Substantia nigra (tissue), 51 donors: ENCODE measurements at places on chromosomes 3 and 15.

- DNase-seq: no peak
Measured at GRCh38 chr3:133620066-133620784, 41.5 kb downstream of the TOPBP1 start.

- no peak for DNase-seq
Measured at GRCh38 chr3:51500632-51501131, 867 bp upstream of the DCAF1 start.

- no peak for DNase-seq
Measured at GRCh38 chr15:48604567-48604966, 40.9 kb downstream of the FBN1 start.

DNA sequence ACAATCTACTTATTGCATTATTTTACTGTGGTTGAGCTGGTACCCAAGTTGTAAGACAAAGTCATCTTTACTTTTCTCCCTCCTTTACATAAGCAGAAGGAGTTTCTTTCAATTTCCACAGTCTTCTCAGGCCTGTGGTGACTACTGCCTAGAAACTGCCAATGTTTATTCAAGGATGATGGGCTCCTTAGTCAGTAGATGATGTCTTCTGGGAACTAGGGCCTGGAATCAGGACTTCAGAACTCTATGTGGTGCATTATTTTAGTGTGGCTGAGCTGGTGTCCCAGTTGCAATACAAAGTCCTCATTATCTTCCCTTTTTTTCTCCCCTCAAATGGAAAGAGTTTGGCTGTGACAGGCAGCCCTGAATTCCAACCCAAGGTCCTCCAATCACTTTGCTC is 1762.5 kb downstream of the SI start:
- DNase-seq: no peak

GRCh38 chr3:185555101-185555501 is 2.7 kb upstream of the LIPH start:
- no peak for DNase-seq

DNA sequence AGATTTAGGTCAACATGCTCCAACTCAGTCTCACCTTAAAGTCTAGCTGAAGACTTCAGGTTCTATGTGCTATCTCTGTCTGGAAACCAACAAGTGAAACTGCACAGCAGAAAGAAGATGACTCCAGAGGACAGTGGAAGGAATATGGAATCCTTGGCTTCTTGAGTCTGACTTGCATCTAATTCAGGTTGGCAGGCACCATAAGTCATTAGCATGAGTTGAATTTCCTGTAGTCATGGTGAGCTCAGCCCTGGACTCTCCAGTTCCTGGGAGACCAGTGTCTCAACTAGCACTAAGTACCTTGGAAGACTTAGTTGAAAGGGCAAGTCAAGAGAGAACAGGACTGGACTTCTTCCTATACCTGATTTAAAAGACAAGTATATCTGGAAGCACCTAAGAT is 129.7 kb downstream of the DTWD1 start:
- DNase-seq: no peak

DNA sequence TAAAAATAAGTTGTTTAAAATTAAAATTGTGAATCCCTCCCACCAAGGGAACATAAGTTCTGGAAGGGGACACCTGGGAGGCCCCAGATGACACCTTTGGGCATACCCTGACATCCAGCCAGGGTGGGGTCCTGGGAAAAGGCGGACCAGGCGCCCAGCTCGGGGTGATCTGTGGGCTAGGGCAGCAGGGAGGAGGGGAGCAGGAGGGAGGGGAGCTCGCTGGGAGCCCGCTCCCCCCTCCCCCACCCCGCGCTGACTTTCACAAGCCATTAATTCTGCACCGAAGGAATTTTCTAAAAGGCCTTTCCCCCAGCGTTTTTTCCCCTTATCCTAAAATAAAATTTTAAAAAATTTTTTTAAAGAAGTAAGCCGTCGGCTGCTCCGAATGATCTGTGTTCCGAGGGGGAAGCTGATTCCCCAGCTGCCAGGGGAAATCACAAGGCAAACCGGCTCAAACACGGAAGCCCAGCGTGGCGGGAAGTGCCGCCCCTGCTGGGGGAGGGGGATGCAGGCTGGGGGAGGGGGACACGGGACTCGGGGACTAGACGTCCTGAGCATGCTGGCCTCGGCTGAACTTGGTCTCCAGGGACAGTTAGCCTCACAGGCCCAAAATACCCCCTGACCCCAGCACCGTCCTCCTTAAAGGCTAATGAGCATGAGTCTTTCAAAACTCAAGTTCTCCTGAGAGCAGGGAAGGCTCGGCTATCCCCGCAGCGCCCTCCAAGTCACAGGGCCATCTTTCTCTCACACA is 13.9 kb downstream of the PLXND1 start:
- DNase-seq: peak; percentile 42

DNA sequence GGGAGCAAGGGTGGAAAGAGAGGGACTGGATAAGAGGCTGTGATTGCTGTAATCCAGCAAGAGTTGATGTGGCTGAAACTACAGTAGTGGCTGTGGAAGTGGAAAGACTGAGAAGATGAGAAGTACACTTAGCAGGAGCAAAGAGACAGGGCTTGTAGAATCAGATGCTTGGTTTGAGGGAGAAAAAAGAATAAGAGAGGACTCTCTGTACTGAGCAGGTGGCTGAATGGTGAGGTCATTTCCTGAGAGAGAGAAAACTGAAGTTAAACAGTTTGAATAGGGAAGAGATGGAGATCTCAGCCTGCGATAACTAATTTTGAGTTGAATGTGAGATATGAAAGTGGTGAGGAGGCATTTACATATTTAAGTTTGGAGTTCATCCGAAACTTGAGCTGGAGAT is 95.8 kb upstream of the SLC25A36 start:
- no peak for DNase-seq

- no peak for DNase-seq
Measured at GRCh38 chr15:71276336-71276665, 161.0 kb downstream of the THSD4 start.

GRCh38 chr3:176650478-176650877 is 546.8 kb downstream of the TBL1XR1 start:
- no peak for DNase-seq

DNA sequence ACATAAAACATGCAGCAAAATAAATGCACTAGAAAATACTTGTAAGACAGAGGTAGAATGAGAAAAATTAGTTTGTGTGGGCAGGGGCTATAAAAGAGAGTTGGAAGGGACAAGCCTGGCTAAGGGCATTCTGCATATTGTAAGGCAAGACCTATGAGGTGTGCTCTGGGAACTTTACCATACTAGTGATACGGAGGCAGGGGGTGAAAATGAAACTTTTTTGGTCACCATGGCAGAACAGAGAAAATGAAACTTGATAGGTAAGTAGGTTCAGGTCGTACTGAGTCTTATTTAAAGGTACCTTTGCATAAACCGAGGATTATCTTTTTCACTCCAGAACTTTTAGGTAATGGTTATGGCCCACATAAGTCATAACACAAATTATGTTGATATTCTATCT is 74.7 kb upstream of the ACKR4 start:
- no peak for DNase-seq

DNA sequence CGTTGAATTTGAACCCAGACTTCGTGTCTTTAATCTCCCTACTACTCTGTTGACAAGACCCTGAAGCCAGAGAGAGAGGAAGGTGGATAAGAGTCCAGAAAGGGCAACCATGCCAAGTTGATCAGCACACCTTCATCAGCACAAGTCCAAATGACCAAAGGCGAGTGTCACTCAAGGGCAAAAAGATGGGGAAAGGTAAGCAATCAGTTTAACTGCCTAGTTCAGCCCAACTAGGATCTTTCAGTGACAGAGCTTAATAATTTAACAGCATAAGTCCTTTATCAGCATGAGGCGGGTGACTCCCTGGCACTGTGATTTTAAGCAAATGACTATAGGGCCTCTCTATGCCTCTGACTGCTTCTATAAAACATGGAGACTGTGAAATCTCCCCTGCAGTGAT is 6.2 kb downstream of the SUCLG2 start:
- no peak for DNase-seq

GRCh38 chr15:42483677-42484076 is 7.3 kb downstream of the ZNF106 start:
- no peak for DNase-seq

- DNase-seq: no peak
Measured at GRCh38 chr15:50641318-50641717, 45.3 kb downstream of the TRPM7 start.

DNA sequence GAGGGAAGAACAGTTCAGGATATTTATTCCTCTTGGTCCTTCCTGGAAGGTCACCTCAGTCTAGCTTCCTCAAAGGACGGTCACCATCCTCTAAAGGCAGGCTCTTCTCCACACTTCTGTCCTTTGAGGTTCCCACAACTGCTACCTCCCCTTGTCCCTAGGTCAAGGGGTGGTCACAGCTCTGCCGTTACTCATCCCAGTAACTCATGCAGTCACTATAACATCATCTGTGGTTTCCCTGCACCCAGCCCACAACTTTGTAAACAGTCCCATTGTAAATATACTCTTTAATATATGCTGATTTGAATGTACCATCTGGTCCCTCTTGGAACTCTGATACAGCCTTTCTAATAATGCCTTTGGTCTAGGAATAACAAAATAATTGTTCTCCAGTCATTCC is 887.4 kb downstream of the FHIT start:
- no peak for DNase-seq
